SIG-M5 (cell line): ENCODE measurements at places on chromosomes 4 and X.

- DNase-seq = no peak
Observed at GRCh38 chr4:7295911-7296660, 103.7 kb downstream of the SORCS2 start.

DNA sequence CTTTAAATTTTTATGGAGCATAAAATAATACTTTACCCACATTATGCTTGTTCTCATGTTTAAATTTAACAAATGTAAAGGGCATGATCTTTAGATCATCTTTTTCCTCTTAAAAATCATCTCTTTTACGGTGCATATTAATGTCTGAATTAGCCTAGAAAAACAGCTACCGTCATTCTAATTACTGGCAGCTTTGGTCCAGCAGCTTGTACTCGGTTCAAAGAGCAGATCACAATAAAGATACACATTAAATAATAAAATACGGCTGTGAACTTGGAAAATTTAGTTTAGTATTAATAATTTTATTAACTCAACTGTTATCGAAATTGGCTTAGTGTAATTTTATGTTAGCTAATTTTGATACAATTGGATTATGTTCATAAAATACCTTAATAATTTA, 19.1 kb downstream of the CCSER1 start:
- no peak for DNase-seq

- no peak for DNase-seq
Observed at GRCh38 chrX:19097553-19098283, 24.6 kb downstream of the ADGRG2 start.

- DNase-seq = peak; percentile 14
Observed at GRCh38 chrX:150841456-150842197, 56.8 kb downstream of the CD99L2 start.
